ENCODE measurements at places on chromosomes 1 and 21.

DNA sequence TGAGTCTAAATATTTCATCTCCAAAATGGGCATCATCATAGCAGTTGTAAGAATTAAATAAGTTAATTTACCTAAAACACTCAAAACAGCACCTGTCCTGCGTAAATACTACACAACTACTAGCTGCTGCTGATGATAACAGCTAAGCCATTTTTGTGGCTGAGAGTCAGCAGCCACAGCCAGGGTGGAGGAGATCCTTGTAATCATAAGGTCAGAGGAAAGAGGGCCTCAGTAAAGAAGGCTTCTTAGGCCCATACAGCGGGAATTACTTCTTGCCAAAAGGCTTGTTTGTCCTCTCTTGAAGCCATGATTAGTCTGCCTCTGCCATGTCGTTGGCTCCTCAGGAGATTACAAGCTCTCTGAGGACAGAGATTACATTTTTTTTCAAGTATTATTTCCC, 245.0 kb downstream of the FGGY start:
- DNase-seq, result no peak

DNA sequence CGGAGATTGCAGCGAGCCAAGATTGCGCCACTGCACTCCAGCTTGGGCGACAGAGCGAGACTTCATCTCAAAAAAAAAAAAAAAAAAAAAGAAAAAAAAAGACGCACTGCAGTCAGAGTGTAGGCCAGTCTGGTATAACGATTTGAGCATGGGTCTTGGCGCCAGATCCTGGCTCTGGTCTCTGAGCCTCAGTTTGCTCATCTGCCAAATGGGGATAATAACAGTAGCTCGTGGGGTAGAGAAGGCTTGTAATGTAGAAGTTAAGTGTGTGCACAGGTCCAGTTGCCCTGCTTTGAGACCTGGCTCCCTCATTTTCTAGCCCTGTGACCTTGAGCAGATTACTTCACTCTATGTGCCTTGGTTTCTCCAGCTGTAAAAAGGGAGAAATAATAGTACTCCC, 26.3 kb upstream of the GRHL3 start:
- DNase-seq, result no peak

- no peak for DNase-seq
These were observed 58.0 kb downstream of the DDX20 start for GRCh38 chr1:111813440-111814304.

DNA sequence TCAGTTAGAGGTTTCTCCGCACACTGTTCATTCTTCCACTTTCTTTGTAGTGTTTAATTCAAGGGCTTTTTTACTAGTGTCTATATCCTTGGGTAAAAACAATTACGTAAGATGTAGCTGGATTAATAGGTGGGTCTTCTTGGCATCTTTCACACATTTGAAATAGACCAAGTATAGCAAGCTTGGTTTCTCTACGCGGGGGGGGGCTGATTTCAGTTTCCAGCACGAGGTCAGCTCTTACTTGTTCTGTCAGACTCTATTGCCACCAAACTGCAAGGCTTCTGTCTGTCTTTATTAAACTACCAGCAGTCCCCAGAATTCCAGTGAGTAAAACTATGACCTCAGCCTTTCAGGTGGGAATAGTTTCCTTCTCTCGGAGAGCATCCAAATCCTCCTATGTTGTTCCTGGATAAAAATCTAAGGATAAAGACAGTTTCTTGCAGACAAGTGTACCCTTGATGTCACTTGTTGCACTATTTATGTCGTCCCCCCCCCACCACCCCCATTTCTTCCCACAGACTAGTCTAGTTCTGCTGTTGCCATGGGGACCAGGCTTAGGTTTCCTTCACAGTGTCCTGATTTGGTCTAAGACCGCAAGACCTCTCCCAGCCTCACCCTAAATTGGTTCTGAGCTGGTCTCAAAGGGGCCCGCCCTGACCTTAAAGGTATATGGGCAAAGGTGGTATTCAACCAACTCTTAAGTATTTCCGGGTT, 17.0 kb downstream of the SPATA46 start:
- no peak for DNase-seq

DNA sequence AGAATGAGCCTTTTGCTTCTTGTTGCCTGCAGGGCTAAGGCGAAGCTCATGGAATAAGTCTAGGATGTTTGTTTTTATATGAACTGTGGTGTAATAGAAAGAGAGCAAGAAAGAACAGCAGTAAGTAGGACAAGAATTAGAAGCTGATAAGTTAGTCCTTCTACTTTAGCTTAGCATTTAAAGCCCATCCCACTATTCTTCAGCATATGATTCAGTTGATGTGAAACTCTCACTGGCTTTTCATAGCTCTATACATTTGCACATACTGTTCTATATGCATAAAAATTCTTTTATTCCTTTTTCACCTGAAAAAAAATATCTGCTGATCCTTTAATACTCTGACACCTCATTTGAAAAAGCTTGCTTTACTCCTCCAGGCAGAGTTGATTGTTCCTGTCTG, 712.0 kb downstream of the USP25 start:
- DNase-seq, result no peak

DNA sequence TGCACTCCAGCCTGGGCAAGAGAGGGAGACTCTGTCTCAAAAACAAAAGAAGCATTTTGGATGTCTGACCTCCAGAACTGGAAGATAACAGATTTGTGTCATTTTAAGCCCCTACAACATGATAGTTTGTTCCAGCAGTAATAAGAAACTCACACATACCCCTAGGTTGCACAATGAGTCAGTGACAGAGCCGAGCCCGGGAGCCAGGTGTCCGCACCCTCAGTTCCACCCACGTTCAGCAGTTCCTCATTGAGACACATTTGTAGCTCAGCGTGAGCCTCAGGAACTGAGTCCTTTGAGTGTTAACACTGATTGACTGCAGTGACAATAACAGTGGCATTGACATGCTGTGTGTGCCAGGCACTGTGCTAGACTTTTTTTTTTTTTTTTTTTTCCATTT, 19.8 kb downstream of the LRRC38 start:
- no peak for DNase-seq

DNA sequence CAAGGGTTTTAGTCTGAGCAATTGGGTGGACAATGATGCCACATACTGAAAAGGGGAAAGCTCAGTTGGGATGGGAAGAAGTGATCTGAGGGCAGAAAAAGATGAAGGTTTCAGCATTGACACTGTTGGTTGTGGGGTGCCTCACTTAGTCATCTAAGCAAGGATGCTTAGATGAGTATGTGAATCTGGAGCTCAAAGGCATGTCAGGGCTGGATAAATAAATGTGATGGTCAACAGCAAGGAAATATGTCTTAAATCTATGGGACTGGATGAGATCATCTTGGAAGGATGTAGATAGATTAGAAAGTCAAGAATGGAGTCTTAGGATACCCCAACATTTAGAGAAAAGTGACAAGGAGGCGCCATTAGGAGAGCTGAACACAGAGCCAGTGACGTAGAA, 114.6 kb downstream of the ZBTB18 start:
- DNase-seq, result no peak
